ENCODE measurements at places on chromosomes 12 and 14.

- no peak for DNase-seq
These were observed 28.8 kb downstream of the ZFHX2 start for GRCh38 chr14:23522643-23523198.

- no peak for DNase-seq
These were observed 124.8 kb upstream of the NOS1 start for GRCh38 chr12:117485984-117486839.

GRCh38 chr12:1790444-1790843 lies 29.9 kb upstream of the LRTM2 start:
- no peak for DNase-seq

DNA sequence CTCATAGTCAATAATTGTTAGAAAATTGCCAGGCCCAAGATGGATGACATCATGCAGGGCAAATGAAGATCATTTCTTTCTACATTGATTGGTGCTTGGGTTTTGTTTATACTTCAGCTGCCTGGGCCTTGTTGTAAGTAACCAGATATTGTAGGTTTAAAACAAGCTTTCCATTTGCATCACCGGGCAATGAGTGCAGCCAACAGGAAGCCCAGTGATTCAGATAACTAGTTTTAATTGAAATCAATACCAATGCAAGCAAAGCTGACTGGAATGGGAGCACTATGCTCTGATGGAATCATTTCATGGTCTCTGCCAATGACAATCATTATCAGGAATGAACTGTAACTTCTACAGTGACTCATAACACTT lies 279.3 kb downstream of the DUSP6 start:
- DNase-seq: no peak

- DNase-seq: no peak
These were observed 71.5 kb upstream of the ZFP36L1 start for GRCh38 chr14:68864361-68864750.

DNA sequence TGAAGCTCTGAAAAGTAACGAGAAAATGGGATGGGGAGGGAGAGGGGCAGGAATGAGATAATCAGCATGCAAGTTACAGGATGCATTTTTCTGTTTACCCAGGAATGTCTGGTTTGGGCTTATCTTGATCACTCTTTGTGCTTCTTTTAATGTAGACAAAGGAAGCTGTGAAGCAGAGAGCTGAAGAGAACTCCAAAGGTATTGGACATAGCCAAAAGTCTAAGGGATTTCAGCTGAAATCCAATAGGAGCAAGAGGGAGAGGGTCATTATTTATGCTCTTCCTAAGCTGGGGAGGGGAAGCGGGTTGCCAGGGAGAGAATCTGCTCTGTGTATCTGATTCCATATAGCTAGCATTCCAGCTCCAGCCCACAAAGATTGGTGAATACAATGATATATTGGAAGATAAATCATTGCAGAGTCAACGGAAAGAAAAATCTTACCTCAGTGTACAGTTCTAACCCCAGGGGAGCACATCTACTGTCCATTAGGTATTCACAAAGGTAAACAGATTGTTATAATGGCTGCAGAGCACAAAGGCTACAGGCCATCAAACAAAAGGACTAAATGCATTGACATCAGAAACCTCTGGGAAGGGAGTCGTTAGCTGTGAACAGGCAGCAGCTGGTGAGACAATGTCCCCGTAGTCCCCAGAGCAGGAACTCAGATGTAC lies 61.0 kb upstream of the PELI2 start:
- DNase-seq: no peak

GRCh38 chr14:45083617-45083975 lies 320 bp upstream of the PRPF39 start:
- DNase-seq: no peak
